Osteocyte (in vitro differentiated cells): ENCODE measurements at places on chromosomes 1 and 21. TPM values are rescaled to one million over a fixed set of nuclear protein-coding genes. Genes with fewer than 3 reads are reported as not detected.

- H3K27ac ChIP-seq = no peak overlapping the region
- H3K4me3 ChIP-seq = no peak overlapping the region
- no peak for DNase-seq
- no peaks in the 10 kb centered on the region for H3K4me1 ChIP-seq
- peaks cover 26% of the 10 kb centered on the region for H3K27me3 ChIP-seq
These were observed 143.0 kb downstream of the CAMTA1 start for GRCh38 chr1:6928106-6928885.

- H3K27me3 ChIP-seq = peaks cover 23% of the 10 kb centered on the region
- no peaks in the 10 kb centered on the region for H3K4me1 ChIP-seq
- peaks cover 2% of the 10 kb centered on the region for H3K36me3 ChIP-seq
- DNase-seq = no peak
These were observed 16.1 kb upstream of the ERI3 start for GRCh38 chr1:44371206-44371605.

GRCh38 chr1:83692524-83693381, 306.2 kb downstream of the TTLL7 start:
- no peak for DNase-seq
- peak overlapping the region; percentile 71 for H3K4me3 ChIP-seq
- peak overlapping the region; percentile 53 for H3K27ac ChIP-seq
- H3K36me3 ChIP-seq = no peaks in the 10 kb centered on the region
- peaks cover 23% of the 10 kb centered on the region for H3K4me1 ChIP-seq
- peaks cover 9% of the 10 kb centered on the region for H3K27me3 ChIP-seq

GRCh38 chr1:28577738-28578536, 14.1 kb upstream of the RAB42 start:
- DNase-seq = no peak
- H3K4me3 ChIP-seq = no peak overlapping the region
- H3K27ac ChIP-seq = peak overlapping the region; percentile 18
- H3K4me1 ChIP-seq = peaks cover 22% of the 10 kb centered on the region
- H3K36me3 ChIP-seq = peaks cover 27% of the 10 kb centered on the region

DNA sequence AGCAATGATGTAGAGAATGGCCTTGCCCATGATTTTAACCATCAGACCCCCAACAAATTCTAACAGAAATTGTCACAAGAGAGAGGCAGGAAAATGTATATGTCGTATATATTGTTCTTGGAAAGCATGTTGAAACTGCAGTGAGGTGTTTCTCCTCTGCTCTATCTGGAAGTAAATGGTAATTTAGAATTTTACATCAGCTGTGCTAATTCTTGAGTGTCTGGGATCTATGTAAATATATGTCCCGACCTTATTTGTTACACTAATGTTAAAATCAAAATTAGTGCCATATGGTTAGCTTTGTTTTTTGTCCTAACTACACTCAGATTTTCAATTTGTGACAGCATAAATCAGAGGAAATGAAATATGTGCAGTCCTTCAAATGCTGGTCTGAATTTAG, 20.5 kb downstream of the ZBTB21 start:
- H3K36me3 ChIP-seq = peaks cover 37% of the 10 kb centered on the region
- H3K27me3 ChIP-seq = no peaks in the 10 kb centered on the region
- no peak overlapping the region for H3K4me3 ChIP-seq
- no peak overlapping the region for H3K27ac ChIP-seq
- DNase-seq = no peak
- H3K4me1 ChIP-seq = peaks cover 2% of the 10 kb centered on the region

DNA sequence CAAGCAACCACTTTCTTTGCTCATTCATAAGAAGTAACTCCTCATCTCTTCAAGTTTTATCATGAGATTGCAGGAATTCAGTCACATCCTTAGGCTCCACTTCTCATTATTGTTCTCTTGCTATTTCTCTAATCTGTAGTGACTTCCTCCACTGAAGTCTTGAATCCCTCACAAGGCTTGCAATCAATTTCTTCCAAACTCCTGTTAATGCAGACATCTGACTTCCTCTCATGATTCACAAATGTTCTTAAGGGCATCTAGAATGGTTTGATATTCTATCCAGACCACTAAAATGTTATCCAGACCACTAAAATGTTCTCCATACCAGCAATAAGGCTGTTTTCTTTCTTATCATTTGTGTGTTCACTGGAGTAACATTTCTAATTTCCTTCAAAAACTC, 528.1 kb downstream of the DPYD start:
- no peaks in the 10 kb centered on the region for H3K27me3 ChIP-seq
- no peak overlapping the region for H3K4me3 ChIP-seq
- no peaks in the 10 kb centered on the region for H3K4me1 ChIP-seq

- H3K4me1 ChIP-seq = peaks cover 50% of the 10 kb centered on the region
- H3K27ac ChIP-seq = no peak overlapping the region
- H3K27me3 ChIP-seq = no peaks in the 10 kb centered on the region
- no peak overlapping the region for H3K4me3 ChIP-seq
- no peak for DNase-seq
- H3K36me3 ChIP-seq = no peaks in the 10 kb centered on the region
These were observed 90.7 kb downstream of the SYT2 start for GRCh38 chr1:202619505-202619904.

- no peaks in the 10 kb centered on the region for H3K4me1 ChIP-seq
- H3K36me3 ChIP-seq = peaks cover 12% of the 10 kb centered on the region
- H3K27ac ChIP-seq = no peak overlapping the region
- H3K27me3 ChIP-seq = no peaks in the 10 kb centered on the region
- DNase-seq = no peak
- H3K4me3 ChIP-seq = no peak overlapping the region
These were observed 24.2 kb downstream of the WDTC1 start for GRCh38 chr1:27258598-27258997.

DNA sequence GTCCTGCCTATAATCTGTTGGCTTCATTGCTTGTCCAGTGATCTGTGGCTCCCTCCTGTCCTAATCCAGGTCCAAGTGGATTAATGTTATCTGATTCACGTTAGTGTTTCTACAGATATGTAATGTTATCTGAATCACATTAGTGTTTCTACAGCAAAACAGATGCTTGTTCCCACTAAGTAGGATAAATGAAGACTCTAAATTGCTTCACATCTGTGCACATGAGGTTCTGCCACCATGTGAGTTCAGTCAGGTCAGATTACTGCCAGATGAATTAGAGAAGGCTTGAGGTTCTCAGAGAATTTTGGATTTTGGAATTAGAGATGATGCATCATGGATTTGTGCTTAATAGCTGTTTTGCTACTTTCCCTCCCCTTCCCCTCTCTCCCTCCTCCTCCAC, 13.2 kb downstream of the DISC1 start:
- peaks cover 49% of the 10 kb centered on the region for H3K4me1 ChIP-seq
- no peak for DNase-seq
- no peak overlapping the region for H3K27ac ChIP-seq
- no peak overlapping the region for H3K4me3 ChIP-seq

DNA sequence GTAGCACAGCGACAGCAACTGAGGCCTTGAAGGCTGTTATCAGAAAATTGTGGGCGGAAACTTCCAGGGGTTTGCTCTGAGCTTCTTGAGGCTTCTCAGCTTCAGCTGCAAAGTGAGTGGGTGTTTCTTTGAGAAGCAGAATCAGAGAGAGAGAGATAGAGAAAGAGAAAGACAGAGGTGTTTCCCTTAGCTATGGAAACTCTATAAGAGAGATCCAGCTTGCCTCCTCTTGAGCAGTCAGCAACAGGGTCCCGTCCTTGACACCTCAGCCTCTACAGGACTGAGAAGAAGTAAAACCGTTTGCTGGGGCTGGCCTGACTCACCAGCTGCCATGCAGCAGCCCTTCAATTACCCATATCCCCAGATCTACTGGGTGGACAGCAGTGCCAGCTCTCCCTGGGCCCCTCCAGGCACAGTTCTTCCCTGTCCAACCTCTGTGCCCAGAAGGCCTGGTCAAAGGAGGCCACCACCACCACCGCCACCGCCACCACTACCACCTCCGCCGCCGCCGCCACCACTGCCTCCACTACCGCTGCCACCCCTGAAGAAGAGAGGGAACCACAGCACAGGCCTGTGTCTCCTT, at the start of gene FASLG:
Gene FASLG, plus strand, starts transcription at position 233 of the 583 bp plus-strand sequence. Its CDS starts 99 bp downstream, at position 332.
- peaks cover 2% of the 10 kb centered on the region for H3K4me1 ChIP-seq
- no peak within 1 kb of the TSS for H3K4me3 ChIP-seq
- DNase-seq = no peak
- H3K36me3 ChIP-seq = no peaks in the 10 kb centered on the region
- H3K27ac ChIP-seq = no peak within 1 kb of the TSS

DNA sequence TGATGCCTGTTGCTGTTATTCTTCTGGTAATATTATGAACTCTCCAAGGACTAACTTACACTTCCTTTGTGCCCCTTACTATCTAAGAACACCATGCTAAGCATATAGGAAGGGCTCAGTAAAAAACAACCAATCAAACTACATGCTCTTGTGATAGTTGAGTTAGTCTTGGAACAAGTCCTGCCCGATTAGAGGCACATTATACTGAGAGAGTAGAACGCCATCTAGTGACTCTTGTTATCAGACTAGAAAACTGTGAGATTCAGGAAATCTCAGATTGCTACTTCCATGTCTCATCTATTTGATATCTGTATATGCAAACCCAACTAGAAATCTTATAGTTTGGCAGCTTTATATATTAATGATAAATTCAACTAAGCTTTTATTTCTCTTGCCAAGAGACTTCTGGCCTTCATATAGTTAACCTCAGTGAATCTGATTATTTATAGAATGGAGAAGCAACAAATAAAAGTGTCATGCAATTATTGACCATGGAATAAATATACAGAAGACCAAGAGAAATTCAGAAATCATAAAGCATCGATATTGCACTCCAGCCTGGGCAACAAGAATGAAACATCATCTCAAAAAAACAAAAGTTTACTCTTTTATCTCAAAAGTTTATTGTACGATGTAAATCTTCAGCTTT, 7.8 kb upstream of the SRRM1 start:
- H3K4me3 ChIP-seq = no peak overlapping the region
- H3K27ac ChIP-seq = no peak overlapping the region
- no peaks in the 10 kb centered on the region for H3K36me3 ChIP-seq
- peaks cover 26% of the 10 kb centered on the region for H3K27me3 ChIP-seq

DNA sequence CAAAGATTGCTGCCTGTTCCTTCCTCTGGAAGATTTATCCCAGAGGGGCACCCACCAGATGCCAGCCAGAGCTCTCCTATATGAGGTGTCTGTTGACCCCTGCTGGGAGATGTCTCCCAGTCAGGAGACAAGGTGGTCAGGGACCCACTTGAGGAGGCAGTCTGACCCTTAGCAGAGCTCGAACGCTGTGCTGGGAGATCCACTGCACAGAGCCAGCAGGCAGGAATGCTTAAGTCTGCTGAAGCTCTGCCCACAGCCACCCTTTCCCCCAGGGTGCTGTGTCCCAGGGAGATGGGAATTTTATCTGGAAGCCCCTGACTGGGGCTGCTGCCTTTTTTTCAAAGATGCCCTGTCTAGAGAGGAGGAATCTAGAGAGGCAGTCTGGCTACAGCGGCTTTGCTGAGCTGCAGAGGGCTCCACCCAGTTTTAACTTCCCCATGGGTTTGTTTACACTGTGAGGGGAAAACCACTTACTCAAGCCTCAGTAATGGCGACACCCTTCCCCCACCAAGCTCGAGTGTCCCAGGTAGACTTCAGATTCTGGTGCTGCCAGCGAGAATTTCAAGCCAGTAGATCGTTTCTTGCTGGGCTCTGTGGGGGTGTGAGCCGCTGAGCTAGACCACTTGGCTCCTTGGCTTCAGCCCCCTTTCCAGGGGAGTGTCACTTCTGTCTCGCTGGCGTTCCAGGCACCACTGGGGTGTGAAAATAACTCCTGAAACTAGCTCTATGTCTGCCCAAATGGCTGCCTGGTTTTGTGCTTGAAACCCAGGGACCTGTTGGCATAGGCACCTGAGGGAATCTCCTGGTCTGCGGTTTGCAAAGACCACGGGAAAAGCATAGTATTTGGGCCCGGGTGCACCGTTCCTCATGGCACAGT, 51.1 kb upstream of the PDC start:
- H3K36me3 ChIP-seq = no peaks in the 10 kb centered on the region
- H3K4me1 ChIP-seq = peaks cover 5% of the 10 kb centered on the region
- no peak for DNase-seq
- no peak overlapping the region for H3K27ac ChIP-seq
- no peaks in the 10 kb centered on the region for H3K27me3 ChIP-seq
- no peak overlapping the region for H3K4me3 ChIP-seq

DNA sequence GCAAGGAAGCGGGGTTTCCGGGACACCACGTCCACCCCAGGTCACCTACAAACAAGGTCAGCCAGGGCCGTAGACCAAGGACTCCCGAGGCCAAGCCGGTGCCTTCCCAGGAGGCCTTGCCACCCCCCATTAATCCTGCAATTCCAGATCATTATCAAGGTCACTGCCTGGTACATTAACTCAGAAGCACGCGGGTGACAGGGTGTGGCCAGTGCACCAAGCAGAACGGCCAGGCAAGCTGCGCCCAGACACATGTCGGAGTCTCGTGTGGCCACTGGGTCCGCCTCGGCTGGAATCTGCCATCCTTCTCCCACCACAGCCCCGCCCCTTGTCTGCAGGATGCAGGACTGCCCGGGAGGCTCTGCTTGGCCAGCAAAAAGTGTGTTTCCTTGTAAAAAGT, 144.7 kb downstream of the PRDM16 start:
- peaks cover 3% of the 10 kb centered on the region for H3K4me1 ChIP-seq
- no peak overlapping the region for H3K4me3 ChIP-seq
- peaks cover 8% of the 10 kb centered on the region for H3K27me3 ChIP-seq
- no peak for DNase-seq
- no peaks in the 10 kb centered on the region for H3K36me3 ChIP-seq

GRCh38 chr1:244353551-244354091, 98.1 kb downstream of the ADSS2 start:
- DNase-seq = no peak
- peak overlapping the region; percentile 95 for H3K27ac ChIP-seq
- no peaks in the 10 kb centered on the region for H3K36me3 ChIP-seq
- H3K27me3 ChIP-seq = no peaks in the 10 kb centered on the region

- peaks cover 3% of the 10 kb centered on the region for H3K4me1 ChIP-seq
- DNase-seq = no peak
- H3K36me3 ChIP-seq = no peaks in the 10 kb centered on the region
- H3K27ac ChIP-seq = no peak overlapping the region
- H3K4me3 ChIP-seq = no peak overlapping the region
- H3K27me3 ChIP-seq = peaks cover 10% of the 10 kb centered on the region
These were observed 20.5 kb downstream of the RCSD1 start for GRCh38 chr1:167650269-167651160.

DNA sequence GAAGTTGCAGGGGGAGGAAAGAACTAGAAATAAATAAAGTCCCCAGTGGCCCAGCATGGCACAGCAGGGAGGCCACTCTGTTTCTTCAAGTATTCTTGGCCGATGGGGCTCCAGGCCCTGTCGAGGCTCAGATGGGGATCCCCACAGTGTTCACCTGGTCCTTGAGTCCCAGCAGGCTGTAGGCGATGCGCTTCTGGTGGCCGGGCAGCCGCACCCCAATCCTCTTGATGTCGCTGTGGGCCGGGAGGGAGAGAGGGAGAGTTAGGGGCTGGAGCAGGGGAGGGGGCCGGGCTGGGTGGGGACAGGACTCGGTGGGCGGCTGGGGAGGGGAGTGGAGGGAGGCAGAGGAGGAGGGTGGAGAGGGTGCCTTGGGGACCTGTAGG, 30.8 kb downstream of the EPHA2 start:
- H3K36me3 ChIP-seq = peaks cover 55% of the 10 kb centered on the region
- H3K27ac ChIP-seq = no peak overlapping the region
- no peaks in the 10 kb centered on the region for H3K27me3 ChIP-seq
- peaks cover 41% of the 10 kb centered on the region for H3K4me1 ChIP-seq
- DNase-seq = no peak
- no peak overlapping the region for H3K4me3 ChIP-seq

GSTM5 gene
- not detected in 2 replicates for total RNA-seq

CAMK2N1 gene
- 26.8 and 30.0 TPM in 2 replicates for total RNA-seq

OR10J1 gene
- not detected in 2 replicates for total RNA-seq

OR2W3 gene
- 0.52 and 0.75 TPM in 2 replicates for total RNA-seq

TSPAN1 gene
- total RNA-seq = 0.68 and 0.91 TPM in 2 replicates

SPRR4 gene
- total RNA-seq = not detected in 2 replicates

IL24 gene
- not detected in 2 replicates for total RNA-seq

TRIM67 gene
- total RNA-seq = 0.32 and 0.39 TPM in 2 replicates

SPATA21 gene
- total RNA-seq = not detected in 2 replicates
